ENCODE measurements at places on chromosomes 5 and 9.

DNA sequence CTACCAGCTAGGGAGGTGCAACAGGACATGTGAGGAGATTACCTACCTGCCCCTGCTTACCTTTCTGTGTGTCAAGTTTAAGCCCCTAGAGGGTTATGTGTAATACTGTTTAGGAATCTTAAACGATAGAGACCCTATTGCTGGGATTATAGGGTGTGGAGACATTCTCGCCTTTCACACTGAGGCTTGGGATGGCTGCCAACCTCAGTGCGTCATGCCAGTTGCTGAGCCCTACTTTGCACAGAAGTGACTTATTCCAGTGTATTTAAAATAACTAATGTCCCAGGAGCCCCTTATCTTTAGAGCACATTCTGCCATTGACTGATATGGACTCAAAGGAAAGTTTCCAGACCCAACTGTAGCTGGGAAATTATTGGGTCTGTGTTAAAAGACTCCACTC is 76.6 kb upstream of the XPA start:
- no peak for DNase-seq

DNA sequence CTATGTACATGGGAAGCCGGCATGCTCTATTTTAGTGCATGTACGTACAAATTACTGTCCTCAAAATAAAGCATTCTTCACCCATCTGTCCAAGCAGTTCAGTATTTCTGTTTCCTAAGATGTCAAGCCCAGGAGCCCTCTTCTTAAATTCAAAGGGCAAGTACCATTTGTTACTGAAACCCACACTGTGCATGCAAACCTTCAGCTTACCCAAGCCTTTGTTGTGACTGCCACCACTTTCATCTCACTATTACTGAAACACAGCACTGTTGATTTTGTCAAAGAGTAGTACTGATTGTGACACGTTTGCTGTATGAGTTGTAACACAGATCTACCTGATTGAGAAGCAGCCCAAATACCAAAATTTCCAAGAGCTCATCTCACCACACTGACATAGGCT is 390.4 kb upstream of the IZUMO3 start:
- no peak for DNase-seq

- no peak for DNase-seq
These were observed 19.3 kb upstream of the ISCA1 start for GRCh38 chr9:86301686-86302085.

DNA sequence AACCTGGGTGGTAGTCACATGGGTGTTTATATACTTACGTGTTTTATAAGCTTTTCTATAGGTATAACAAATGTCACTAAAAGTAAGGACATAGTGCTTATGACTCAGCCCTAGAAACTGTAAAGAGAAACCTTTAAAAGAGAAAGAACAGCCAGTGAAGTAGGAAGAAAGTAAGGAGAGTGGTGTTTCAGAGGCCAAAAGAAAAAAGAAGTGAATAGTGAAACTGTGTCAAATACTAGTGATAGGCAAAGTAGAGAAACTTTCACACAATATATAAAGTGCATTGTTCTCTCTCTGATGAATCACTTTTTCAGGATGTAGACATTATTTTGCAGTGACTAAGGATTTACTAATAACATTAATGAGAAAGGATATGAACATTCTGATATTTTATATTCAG is 74.2 kb upstream of the SUSD1 start:
- DNase-seq, result no peak

DNA sequence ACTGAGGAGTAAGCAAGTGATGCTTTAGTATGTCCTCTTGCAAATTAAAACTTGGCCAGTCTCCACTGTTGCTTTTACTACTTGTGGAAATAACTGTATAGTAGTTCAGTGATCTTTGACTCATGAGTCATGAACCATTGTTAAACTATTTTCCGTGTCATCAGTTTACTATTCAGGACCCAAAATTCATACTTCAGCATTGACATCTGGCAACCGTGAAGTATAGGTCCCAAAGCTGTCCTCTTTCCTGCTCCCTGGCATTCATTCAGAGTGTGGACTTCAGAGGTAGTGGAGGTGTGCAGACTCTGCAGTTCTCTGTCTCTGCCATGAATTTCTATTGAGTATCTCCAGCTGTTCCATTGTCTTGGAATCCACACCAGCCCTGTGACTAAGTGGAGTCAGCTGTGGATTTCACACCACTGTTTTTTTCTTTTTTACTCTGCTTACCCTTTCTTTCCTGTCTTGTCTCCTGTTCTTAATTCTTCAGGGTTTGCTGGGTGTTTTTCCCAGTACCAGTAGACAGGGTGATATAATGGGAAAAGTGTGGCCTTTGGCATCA is 7.5 kb downstream of the TDRD7 start:
- no peak for DNase-seq

- no peak for DNase-seq
These were observed 605.0 kb downstream of the RAB3C start for GRCh38 chr5:59187857-59188256.

- no peak for DNase-seq
These were observed 228.3 kb downstream of the PDZD2 start for GRCh38 chr5:31867219-31867618.

GRCh38 chr9:92206488-92206887 is 87.0 kb downstream of the IARS1 start:
- DNase-seq, result no peak

- no peak for DNase-seq
These were observed 115.2 kb downstream of the LHFPL2 start for GRCh38 chr5:78533356-78533755.

DNA sequence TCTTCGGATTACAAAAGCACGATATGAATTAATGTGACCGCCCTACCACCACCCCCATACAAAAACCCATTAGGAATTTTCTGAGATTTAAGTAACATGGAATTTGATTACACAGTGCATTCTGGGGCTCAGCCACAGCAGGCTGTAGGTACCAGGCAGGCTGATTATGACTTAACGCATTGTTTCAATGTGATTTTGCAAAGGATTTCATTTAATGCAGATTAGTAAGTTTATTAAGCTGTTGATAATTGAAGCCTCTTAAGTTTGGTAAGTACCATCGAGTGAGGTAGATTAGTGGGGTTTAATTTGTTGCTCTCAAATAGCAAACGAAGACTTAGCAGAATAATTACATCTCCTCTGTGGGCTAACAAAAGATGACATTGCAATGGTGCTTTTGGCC is 240.1 kb downstream of the TRPM3 start:
- DNase-seq, result no peak

DNA sequence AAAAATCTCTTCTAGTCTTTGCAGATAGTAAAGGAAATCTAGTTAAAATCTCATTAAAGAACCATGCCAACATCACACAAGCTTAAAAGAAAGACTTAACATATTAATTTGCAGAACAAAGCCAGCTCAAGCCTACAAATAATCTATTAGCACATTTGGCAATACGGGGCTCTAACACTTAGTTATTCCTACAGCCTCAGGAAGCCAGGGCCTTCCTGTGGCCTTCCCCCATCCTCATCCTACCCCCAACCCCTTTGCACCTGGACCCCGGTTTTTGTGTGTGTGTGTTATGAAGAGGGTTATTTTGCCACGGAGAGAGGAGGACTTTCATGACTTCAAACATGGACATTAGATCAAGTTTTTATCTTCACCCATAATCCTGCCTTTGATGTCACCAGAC is 64.6 kb downstream of the FOXB2 start:
- no peak for DNase-seq

DNA sequence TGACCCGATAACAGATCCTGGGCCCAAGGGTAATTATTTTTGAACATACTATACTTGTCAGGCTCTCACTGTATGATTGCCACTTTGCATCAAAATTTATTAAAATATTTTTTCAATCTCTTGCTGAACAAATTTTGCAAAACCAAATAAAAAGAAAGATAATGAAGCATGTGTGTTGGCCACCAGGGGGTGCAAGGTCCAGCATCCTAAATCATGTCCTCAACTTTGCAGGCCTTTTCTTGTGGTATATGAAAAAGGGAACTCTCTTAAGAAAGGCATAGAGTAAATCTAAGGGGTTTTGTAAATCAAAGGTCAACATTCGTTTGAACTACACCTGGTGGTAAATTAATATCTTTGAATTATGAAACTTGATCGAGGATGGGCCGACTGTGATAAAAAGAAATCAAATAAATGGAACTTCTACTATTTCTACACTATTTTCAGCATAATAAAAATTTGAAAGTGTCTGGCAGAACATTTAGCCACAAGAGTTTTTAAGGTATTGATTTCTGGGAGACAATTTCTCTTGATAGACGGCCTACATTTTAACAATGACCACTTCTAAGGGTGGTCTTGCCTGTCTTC is 676.5 kb downstream of the DMRTA1 start:
- DNase-seq, result peak; percentile 60

DNA sequence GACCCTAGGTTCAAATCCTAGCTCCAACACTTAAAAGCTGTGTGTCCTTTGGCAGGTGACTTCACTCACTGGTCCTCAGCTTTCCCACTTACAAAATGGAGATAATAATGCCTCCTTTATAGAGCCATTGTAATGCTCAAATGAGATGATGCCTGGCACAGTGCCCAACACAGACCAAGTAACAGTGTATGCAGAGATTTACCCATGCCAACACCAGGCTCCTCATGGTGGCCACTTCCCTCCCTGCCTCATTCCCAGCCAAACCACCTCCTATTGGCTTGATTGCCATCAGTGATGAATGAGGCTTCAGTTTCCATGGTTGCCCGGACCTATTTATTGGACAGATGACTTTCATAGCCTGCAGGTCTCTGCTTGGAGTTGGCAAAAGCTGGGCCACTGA is 469.4 kb downstream of the CDK5RAP2 start:
- DNase-seq, result no peak

DNA sequence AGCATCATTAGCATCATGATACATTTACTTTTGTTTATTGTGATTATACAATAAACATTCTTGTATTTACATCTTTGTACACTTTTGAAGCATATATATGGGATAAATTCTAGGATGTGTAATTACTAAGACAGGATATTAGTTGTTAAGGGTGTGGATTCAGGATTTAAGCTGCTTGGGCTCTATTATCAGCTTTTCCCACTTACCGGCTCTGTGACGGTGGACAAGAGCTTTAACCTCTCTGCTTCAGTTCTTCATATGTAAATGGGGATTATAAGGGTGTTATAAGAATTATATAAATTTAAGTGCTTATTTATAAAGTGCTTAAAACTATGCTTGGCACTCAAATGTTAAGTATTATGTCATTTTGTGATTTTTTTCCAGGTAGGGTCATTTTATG is 131.1 kb downstream of the FER start:
- DNase-seq, result no peak

DNA sequence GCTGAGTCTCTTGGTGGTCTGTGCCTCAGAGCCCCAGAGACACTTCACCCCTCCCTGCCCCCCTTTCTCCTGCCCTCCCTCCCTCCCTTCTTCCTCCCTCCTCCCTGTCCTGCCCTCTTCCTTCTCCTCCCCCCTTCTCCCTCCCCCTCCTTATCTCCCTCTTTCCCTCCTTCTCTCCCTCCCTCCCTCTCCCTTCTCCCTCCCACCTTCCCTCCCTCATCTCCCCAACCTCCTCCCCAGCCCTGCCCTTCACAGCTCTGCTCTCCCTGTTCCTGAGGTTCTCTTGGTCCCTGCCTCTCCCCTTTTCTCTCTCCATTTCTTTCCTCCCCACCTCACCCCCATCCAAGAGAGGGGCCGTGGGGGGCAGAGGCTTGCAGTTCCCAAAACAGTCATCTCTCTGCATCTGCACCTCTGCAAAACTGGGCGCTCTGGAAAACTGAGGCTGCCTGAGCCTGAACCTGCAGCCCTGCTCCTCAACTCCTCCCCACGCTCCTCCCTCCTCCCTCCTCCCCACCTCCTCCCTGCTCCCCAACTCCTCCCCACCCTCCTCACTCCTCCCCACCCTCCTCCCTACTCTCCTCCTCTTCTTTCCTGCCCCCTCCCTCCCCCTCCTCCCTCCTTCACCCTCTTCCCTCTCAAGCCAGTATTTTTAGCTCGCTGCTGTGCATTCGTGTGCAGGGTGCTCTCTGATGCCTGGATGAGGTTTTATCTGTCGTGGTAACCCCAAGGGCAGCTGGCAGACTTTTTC is 219.1 kb downstream of the C9orf50 start:
- no peak for DNase-seq

DNA sequence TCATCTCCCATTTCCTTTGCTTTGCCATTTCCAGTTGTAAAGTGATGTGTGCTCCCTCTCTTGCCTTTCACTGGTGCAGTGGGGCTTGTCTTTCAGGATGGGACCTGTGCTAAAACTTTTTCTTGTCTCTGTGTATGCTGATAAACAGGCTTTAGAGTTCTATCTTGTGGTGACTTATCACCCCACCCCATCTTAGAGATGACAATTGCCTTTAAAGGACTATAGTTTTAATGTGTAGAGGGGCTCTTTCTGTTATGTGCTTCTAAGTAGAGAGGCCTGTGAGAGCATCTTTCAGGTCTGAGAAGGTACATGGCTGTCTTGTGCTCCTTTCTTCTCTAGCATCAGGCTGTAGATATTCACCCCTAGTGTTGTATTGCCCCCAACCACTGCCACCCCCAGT is 21.9 kb downstream of the MAN2A1 start:
- no peak for DNase-seq

- no peak for DNase-seq
These were observed 176.2 kb downstream of the GAPVD1 start for GRCh38 chr9:125437771-125438221.

- DNase-seq, result no peak
These were observed 427.4 kb downstream of the CETN3 start for GRCh38 chr5:89981878-89982773.

DNA sequence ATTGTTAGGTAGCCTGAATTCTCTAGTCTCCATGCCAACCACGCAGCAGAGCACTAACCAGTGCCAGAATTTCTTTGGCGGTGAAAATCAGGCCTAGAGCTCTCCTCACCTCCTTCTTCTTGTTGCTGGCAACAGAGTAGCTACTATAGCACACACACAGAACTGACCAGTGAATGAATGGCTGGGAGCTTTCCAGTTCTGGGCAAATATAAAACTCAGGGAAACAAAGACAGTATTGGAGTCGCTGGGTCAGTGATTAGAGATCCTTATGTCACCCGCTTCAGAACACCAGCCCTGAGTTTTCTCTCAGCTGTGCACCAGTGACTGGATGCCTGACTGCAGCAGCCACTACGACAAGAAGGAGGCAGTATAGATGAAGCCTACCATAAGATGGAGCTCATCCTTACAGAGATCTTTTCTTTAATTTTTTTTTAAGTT is 26.9 kb upstream of the FEM1C start:
- DNase-seq, result no peak

- no peak for DNase-seq
These were observed 9.9 kb downstream of the ZNF189 start for GRCh38 chr9:101408374-101409078.

DNA sequence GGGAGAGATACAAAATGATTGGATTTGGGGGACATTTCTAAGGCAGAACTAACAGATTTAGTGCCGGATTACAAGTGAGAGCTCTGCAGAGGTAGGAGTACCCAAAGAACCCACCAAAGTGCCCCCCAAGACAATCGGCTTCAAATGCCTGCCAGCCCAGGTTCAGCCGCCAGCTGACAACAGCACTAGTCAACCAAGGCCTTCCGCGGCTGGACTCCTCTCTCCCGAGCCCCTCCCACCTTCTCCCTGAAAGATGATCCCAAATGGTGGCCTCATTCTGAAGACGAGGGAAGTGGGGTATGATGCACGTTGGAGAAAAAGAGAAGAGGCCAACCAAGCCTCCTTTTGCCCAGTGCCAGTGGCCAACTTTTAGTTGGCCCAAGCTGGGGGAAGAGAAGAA is 210.4 kb upstream of the SLC30A5 start:
- DNase-seq, result no peak

Data from right forelimb (tissue), 1 donor.